Stimulated activated CD4-positive, alpha-beta T cell treated with anti-CD3 and anti-CD28 coated beads, TNF-alpha, amount 100 ng/mL, for 1 hour (primary cell): ENCODE measurements at places on chromosomes 11 and 22.

GRCh38 chr11:13105237-13105844, 96.2 kb downstream of the RASSF10 start:
- DNase-seq = no peak

DNA sequence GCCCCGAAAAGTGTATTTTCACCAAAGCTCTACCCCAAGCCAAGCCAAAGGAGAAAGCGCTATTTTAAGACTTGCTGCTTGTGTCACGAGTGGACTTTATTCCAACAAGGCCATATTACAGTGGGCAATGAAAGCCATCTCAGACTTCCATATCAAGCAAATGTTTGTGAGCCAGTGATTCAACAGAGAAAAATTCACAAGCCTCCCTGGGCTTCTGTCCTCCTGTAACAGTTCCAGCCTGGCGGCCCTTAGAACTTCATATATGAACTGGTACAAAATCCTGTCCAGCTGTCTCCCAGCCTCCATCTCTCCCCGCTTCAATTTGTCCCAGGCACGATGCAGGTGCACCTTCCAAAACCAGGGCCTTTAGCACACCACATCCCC, 11.2 kb downstream of the LARGE1 start:
- no peak for DNase-seq

DNA sequence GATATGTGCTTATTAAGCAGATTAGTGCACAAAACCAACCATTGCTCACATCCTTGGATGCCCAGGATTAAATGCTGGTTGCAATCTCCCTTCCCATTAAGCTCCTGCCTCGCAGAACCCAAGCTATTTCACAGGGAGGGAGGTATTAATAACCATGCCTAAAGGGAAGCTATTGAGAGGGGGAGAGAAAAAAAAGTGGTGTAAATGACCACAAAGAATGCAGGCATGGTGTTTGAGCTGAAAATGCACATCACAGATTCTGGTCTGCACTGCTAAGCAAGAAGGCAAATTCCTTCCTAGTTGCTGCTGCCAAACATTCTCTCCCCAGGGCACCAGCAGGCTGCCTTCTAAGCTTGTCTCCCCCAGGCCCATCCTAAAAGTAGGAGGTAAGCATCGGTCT, 92.0 kb upstream of the ISX start:
- DNase-seq = no peak

- DNase-seq = no peak
Measured at GRCh38 chr22:49261616-49262015, 566.1 kb downstream of the BRD1 start.
